ENCODE measurements at places on chromosomes 1 and 21.

DNA sequence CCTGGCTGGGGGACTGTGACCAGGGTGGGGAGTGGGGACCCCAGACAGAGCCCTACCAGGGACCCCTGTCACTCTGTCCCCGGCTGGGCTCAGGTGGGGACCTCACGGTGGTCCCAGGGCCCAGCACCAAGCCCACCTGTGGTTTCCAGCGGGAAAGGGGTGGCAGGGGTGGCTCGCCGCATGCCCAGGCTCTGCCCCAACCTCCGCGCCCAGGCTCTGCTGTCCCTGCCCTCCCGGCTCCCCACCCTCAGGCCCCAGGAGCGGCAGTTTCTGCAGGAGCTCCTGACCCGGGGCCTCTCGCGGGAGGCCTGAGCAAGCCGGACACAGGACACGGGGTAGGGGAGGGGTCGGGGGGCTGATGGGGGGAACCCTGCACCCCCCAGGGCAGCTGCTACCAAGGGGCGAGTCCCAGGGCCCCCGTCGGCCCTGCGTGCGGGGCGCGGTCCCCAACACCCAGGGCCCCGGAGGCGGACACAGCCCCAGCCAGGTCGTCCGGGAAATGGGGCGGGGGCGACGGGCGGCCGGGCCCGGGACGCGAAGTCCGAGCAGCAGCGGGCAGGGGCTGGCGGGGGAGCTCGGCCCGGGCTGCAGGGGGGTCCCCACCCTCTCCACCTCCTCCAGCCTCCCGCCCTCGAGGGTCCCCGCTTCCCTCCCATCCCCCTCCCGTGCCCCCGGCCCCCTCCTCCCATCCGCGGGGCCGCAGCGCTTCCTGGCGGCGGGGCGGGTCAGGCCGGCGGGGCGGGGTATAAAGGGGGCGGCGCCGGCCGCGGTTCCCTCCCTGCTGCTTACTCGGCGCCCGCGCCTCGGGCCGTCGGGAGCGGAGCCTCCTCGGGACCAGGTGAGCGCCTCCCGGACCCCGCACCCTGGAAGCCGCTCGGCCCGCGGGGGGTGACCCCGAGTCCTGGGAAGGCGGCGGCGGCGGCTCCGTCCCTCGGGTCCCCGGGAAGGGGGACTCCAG lies at the start of gene COL6A2:
Gene COL6A2 (plus strand): TSS at position 777 of the 958 bp plus-strand sequence.
- DNase-seq = no peak

- DNase-seq = no peak
Observed at GRCh38 chr1:168419736-168420135, 124.1 kb downstream of the XCL2 start.

GRCh38 chr1:21956720-21957552 lies 19.8 kb upstream of the HSPG2 start:
- DNase-seq = peak; percentile 90

GRCh38 chr1:210272666-210273065 lies 40.1 kb downstream of the SERTAD4 start:
- no peak for DNase-seq

DNA sequence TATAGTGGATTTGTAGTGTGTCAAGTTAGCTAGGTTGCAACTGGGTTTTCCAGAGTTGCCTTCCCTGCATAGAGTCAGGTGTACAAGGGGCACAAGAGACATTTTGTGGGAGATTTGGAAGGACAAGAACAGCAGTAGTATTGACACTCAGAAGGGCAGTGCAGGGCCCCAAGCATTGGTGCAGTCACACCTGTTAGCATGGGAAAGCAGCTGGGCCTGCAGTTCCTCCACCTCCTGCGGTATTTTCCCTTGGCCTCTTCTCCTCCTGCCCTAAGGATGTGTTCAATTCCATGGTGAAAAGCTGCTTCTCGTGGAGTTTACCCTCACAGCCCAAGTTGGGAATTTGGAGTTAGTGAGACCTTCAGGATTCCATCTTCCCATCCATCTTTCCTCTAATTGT lies 47.1 kb upstream of the TRABD2B start:
- DNase-seq = no peak

- DNase-seq = no peak
Observed at GRCh38 chr1:6367381-6368012, 26.1 kb downstream of the ACOT7 start.

DNA sequence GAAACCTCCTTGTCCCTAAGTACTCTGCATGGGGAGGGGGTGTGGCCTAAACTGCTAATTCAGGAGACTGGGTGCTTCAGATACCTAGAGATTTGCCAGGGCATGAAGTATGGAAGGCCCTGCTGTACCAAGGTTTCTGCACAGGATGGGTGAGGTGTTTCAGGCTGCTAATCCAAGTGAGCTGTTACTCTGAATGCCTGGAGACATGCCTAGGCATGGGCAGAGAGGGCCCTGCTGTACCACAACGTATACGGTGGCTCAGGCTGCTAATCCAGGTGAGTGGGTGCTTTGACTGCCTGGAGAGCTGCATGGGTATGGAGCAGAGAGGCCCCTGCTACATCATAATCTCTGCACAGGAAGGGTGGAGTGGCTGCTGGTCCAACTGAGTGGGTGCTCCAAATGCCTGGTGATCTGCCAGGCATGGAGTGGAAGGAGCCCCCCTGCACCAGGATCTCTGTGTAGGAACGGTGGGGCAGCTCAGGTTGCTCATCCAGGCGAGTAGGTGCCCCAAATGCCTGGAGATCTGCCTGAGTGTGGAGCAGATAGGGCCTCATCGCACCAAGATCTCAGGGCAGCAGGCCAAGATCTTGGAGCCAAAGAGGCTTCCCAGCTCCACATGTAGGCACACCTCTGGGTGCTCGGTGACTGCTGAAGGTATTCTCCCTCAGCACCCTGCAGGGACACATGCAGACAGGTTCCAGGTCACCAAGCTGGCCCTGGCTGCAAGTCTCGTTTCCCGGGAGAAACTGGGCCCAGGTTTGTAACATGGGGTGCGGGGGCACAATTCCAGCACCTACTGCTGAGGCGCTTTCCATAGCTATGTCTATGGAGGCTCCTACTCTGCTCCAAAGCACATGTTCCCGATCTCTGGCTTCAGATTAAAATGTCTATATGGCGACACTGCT lies 252.5 kb upstream of the PLXNA2 start:
- DNase-seq = no peak

GRCh38 chr1:98949166-98949565 lies 55.5 kb downstream of the PLPPR5 start:
- no peak for DNase-seq

GRCh38 chr21:35511696-35512162 lies 462.6 kb upstream of the RUNX1 start:
- DNase-seq = no peak

DNA sequence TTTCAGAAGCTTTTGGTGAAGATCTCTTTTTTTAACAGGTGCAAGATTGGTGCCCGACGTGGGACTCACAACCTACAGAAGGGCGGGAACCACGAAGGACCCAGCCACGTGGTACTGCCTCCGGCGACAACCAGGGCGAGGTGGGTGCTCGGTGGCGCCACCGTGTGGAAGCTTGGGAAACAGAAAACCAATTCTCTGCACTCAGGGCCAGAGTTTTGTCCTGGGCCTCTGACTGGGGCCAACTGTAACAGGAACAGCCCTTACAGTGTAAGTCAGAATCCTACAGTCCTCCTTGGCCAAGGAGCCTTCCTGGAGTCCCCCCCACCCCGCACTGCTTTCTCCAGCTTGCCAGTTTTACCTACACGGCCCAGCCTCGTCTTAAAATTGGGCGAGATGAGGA lies 11.6 kb upstream of the S100A7A start:
- no peak for DNase-seq

- no peak for DNase-seq
Observed at GRCh38 chr1:15148475-15148874, 5.1 kb upstream of the TMEM51 start.

- DNase-seq = no peak
Observed at GRCh38 chr1:99852648-99853047, 2.5 kb downstream of the AGL start.

GRCh38 chr1:119702384-119702783 lies 9.3 kb upstream of the PHGDH start:
- no peak for DNase-seq

- DNase-seq = no peak
Observed at GRCh38 chr1:156434989-156435544, 65.5 kb downstream of the MEF2D start.

GRCh38 chr1:247884797-247885413 lies 10.5 kb upstream of the OR2W3 start:
- DNase-seq = no peak

DNA sequence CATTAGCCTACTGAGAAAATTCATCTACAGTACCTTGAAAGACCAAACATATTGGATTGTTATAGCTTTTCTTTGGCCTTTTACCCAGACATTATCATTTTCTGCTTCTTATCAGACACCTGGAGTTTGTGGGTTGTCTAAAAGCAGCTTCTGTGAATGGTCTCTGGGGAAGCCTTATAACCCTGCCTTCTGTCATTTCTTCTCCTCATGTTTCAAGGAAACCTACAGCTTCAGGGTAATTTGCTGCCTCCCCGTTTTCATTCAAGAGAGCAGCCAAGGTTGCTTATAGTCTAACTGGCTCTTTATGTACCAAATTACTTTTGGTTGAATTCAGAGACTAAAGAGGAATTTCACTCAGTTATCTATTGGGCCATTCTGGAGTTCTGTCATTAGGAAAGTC lies 288.3 kb upstream of the SGIP1 start:
- no peak for DNase-seq

- peak; percentile 54 for DNase-seq
Observed at GRCh38 chr1:230855886-230856285, 12.4 kb downstream of the C1orf198 start.

- peak; percentile 88 for DNase-seq
Observed at GRCh38 chr1:151729157-151729965, 8.0 kb downstream of the RIIAD1 start.

DNA sequence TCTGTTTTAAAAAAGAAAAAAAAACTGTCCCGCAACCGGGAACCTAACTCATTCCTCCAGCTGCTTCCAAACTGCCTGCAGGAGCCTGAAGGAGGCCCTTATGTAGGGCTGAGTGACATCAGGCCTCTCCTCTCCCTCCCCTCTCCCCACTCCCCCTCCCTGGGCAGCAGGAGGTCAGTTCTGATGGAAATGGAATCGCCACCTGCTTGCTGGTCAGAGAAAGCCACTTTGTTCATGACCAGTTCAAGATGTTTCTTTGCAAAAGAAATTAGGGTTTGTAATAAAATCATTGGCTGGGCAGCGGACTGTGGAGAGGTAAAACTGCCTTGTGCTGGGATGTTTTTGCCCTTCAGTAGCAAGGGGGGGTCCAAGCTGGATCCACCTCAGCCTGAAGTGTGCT lies at the start of gene MAP1LC3C:
Gene MAP1LC3C (minus strand): TSS at position 73 of the 400 bp plus-strand sequence. CDS start 90 bp downstream, outside the sequence.
- DNase-seq = peak; percentile 54

DNA sequence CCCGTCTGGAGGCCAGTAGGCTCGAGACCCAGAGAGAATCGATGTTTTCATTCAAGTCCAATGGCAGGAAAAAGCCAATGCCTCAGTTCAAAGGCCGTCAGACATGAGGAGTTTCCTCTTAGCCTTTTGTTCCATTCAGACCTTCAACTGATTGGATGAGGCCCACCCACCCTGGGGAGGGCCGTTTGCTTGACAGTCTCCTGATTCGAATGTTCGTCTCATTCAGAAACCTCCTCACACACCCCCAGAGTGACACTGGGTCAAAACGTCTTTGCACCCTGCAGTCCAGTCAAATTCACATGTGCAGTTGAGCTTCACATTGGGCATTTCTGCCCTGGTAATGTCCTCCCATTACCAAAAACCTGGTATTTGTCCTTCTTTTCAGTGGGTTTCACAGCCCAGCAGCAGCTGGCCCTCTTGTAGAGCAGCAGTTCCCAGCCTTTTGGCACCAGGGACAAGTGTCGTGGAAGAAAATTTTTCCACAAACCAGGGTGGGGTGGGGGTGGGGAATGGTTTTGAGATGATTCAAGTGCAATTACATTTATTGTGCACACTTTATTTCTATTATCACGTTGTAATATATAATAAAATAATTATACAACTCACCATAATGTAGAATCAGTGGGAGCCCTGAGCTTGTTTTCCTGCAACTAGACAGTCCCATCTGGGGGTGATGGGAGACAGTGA lies 40.1 kb downstream of the RSPH1 start:
- no peak for DNase-seq

GRCh38 chr1:18998016-18998724 lies 41.7 kb upstream of the IFFO2 start:
- peak; percentile 88 for DNase-seq

GRCh38 chr21:41858466-41859296 lies 20.5 kb downstream of the PRDM15 start:
- DNase-seq = no peak

DNA sequence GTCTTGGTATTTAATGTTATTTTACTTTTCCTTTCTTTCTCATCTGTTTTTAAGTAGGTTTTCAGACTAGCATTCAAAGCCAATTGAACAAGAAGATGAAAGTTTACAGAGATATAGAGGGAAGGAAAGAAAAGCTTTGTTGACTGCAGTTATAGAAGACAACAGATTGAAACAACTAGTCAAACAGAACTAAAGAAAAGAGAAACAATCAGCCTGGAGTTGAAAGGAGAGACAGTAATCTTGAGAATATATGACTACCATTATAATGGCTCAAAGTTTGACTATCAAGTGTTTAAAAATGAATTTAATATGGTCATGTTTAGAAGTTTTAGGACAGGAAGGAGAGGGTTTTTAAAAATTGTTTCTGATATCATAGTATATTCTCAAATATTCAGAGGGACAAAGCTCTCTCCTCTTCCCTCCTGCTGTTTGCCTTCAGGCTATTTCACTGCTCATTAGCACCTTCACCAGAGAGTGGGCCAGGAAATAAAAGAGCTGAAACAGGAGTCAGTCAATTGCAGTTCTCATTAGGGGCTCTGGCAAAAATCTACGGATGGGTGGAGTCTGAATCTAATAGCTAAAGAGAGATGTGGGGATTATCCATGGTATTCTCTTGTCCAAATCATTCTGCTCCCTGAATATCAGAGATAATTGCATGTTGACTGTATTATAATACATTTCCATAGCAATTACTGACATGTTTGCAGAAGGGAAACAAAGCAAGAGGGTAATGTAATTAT lies 577.8 kb downstream of the BRINP3 start:
- no peak for DNase-seq

GRCh38 chr21:44010429-44010828 lies 1.7 kb upstream of the TRAPPC10 start:
- DNase-seq = no peak

- no peak for DNase-seq
Observed at GRCh38 chr1:214349781-214350180, 68.8 kb downstream of the SMYD2 start.

DNA sequence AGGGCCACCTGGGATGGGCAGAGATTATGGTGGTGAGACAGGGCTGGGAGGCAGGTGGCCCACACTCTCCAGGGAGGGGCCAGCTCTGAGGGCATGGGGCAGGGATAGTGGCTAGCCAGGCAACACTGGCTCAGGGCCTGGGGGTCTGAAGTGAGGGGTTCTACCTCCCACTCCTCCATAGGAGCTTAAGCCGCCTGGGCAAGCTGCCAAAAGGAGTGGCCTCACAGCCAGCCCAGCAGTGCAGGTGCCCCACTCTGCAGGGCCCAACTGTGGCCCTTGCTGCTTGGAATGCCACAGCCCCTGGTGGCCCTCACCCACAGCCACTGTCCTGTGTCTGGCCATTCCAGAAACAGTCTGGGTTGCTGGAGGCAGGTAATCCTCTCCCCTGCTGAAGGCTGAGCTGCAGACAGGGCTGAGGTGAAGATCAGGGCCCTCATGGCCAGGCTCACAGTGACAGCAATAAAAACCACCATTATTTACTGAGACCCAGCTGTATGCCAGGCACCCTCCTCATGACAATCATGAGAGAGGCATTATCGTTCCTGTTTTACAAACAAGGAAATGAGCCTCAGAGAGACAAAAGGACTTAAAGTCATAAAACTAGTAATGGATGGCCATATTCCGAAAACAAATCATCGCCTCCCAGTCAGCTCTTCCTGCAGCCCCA lies 31.0 kb downstream of the KIF21B start:
- DNase-seq = no peak
